ENCODE measurements at places on chromosomes 5 and 9. TPM values are rescaled to one million over a fixed set of nuclear protein-coding genes. Genes with fewer than 3 reads are reported as not detected.

MARCHF11 gene
- total RNA-seq, result 0.23 TPM

LHX3 gene
- total RNA-seq, result not detected

KIF20A gene
- total RNA-seq, result 77.6 TPM

RASEF gene
- not detected for total RNA-seq

PCSK5 gene
- total RNA-seq, result 2.7 TPM

GPX3 gene
- 4.6 TPM for total RNA-seq

NUDT2 gene
- total RNA-seq, result 19.8 TPM

GEMIN5 gene
- total RNA-seq, result 34.3 TPM

Data from neural crest cell (in vitro differentiated cells).